ENCODE measurements at places on chromosomes 12 and 14. TPM values are rescaled to one million over a fixed set of nuclear protein-coding genes. Genes with fewer than 3 reads are reported as not detected.
A peak's percentile ranks its signal among the peaks of the same experiment; 100 is the strongest.

GRCh38 chr14:65720743-65721142, 308.2 kb downstream of the FUT8 start:
- no peaks in the 10 kb centered on the region for H3K4me1 ChIP-seq
- DNase-seq: no peak
- H3K36me3 ChIP-seq: peaks cover 6% of the 10 kb centered on the region
- no peak overlapping the region for H3K4me3 ChIP-seq
- no peaks in the 10 kb centered on the region for H3K27me3 ChIP-seq
- H3K27ac ChIP-seq: no peak overlapping the region

DNA sequence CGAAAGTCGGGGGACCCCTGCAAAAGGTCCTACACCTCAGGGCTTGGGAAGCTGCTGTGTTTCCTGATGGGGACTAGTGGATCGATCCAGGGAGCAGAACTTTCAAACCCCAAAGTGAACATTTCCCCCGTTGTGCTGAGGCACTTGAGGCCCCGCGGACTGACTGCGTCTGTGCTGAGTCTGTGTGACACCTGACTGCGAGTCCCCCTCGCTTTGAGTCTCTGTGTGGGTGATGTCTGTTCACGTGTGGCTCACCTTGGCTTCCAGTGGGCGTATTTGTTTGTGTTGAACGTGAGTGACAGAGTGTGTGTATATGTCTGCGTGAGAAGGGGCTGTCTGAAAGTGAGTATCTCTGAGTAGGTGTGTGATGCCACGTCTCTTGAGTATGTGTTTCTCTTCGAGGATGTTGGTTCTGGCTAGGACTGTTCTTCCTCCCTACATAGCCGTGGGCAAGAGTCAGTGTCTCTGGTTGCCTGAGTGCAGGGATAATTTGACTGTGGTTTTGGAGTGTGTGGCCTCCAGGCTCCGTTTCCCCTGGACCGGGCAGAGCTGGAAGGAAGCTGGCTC, 1.3 kb downstream of the TEAD4 start:
- peaks cover 5% of the 10 kb centered on the region for H3K4me1 ChIP-seq
- H3K27ac ChIP-seq: no peak overlapping the region
- no peak for DNase-seq
- no peaks in the 10 kb centered on the region for H3K36me3 ChIP-seq

DNA sequence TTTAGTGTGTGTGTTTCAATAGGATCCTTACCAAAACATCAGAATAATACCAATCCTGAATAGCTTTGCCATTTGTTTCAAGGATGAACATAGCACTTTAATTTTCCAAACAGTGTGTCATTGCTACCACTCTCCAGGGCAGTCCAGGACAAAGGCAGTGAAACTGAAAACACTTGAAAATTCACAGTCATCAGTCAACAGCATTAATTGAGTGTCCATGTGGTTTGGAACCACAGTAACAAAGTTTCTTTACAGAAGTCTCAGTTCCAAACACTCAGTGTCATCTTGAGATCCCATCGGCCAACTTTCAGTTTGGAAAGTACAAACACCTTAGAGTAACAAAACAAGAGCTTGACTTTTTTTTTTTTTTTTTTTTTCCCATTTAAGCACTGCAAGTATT, 228.4 kb upstream of the SOX5 start:
- no peak overlapping the region for H3K4me3 ChIP-seq
- H3K27ac ChIP-seq: no peak overlapping the region
- no peaks in the 10 kb centered on the region for H3K27me3 ChIP-seq

GRCh38 chr12:1839464-1839863, 19.1 kb downstream of the LRTM2 start:
- H3K27ac ChIP-seq: no peak overlapping the region
- H3K4me3 ChIP-seq: no peak overlapping the region
- H3K4me1 ChIP-seq: peaks cover 8% of the 10 kb centered on the region
- no peaks in the 10 kb centered on the region for H3K36me3 ChIP-seq
- no peak for DNase-seq

- H3K36me3 ChIP-seq: no peaks in the 10 kb centered on the region
- no peak overlapping the region for H3K4me3 ChIP-seq
- H3K4me1 ChIP-seq: peaks cover 4% of the 10 kb centered on the region
- DNase-seq: no peak
Measured at GRCh38 chr12:12918781-12919389, 27.5 kb downstream of the GPRC5A start.

- H3K4me1 ChIP-seq: no peaks in the 10 kb centered on the region
- H3K27ac ChIP-seq: no peak overlapping the region
- DNase-seq: no peak
- no peak overlapping the region for H3K4me3 ChIP-seq
Measured at GRCh38 chr14:51285120-51285519, 45.1 kb downstream of the TMX1 start.

GRCh38 chr14:36662258-36662542, 540 bp downstream of the PAX9 start:
- peak overlapping the region; percentile 70 for H3K27ac ChIP-seq
- no peak for DNase-seq
- H3K4me3 ChIP-seq: peak overlapping the region; percentile 32
- H3K4me1 ChIP-seq: peaks cover 6% of the 10 kb centered on the region

- H3K27me3 ChIP-seq: no peaks in the 10 kb centered on the region
- no peaks in the 10 kb centered on the region for H3K36me3 ChIP-seq
- no peak for DNase-seq
- H3K27ac ChIP-seq: no peak overlapping the region
- no peaks in the 10 kb centered on the region for H3K4me1 ChIP-seq
Measured at GRCh38 chr12:127770118-127770517, 496.9 kb upstream of the TMEM132C start.

DNA sequence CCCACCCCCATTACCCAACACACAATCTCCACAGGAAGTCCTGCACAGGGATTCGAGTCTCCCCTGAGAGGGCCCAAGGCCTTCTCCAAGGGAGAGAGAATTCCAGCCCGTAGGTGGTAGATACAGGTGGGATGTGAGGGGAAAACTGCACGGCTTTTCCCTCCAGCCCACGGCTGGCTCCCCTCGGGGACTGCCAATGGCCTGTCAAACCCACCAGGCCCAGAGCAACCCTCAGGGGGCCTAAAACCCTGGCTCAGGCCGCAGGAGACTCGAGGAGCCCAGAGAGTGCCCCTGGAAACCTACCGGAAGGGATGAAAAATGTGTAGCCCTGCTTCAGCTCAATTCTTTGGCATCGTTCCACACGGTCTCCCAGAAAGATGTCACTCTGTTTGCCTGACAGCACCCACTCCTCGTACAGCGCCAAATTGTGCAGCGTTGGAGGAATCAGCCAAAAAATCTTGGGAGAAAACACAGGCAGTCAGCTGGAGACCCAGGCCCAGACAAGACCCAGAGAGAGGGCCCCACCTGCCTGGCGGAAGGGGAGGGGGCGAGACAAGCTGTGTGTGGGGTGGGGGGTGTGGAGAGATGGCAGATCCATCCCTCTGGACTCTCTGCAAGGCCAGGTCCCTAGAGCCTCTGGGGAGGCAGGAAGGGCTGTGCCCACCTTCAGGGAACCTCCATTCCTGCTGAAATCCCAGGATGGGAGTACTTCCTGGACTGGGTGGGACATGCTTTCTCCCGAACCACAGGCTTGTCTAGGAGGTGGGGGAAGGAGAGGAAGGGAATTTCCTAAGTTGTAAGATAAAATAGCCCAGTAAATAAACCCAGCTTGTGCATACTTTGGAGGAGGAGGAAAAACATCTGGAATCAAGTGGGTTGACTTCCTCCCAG, 48.1 kb downstream of the KDM2B start:
- peak overlapping the region; percentile 12 for H3K27ac ChIP-seq
- no peaks in the 10 kb centered on the region for H3K27me3 ChIP-seq
- no peak for DNase-seq
- H3K36me3 ChIP-seq: peaks cover 48% of the 10 kb centered on the region

DNA sequence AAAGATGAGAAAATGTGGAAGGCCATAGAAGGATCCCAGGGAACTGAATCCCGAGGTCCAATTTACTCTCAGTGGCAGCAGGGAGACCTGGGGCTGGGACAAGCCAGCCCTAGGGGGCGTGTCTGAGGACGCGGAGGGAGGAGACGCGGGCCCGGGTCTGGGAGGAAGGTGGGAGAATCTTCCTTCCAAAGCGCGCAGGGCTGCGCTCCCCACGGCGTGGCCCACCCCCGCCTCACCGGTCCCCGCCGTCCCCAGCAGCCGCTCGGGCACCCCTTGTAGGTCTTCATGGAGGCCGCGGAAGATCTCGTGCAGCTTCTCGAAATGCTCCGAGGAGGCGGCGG, 323 bp downstream of the VTI1B start:
- peaks cover 10% of the 10 kb centered on the region for H3K36me3 ChIP-seq
- H3K4me1 ChIP-seq: peaks cover 6% of the 10 kb centered on the region
- no peaks in the 10 kb centered on the region for H3K27me3 ChIP-seq
- peak; percentile 54 for DNase-seq
- peak overlapping the region; percentile 81 for H3K27ac ChIP-seq

GRCh38 chr14:87934185-87934584, 58.8 kb downstream of the GALC start:
- no peak overlapping the region for H3K27ac ChIP-seq
- no peak for DNase-seq
- H3K4me1 ChIP-seq: no peaks in the 10 kb centered on the region

DNA sequence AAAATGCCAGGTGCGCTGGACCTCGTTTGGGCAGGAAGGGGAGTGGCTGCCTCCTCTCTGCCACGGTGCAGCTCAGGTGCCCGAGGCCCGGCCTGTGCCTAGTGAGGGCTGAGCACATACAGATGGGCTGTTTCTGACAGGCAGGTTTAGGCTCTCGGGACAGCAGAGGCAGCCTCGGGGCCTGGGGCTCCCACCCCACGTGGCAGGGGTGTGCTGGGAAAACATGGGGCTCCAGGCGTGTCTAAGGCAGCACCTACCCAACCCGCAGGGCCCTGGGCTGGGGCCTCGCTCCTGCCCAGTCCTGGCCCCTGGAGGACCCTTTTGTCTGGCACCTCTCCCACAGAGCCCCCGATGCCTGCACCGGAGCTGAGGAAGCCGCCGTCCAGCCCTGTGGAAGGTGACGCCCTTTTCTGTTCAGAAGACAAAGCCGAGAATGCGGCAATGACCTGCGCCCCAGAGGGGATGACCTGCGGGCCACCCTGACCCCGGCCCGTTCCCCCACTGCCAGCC, 76.4 kb upstream of the GALNT9 start:
- DNase-seq: no peak
- H3K4me3 ChIP-seq: no peak overlapping the region
- no peak overlapping the region for H3K27ac ChIP-seq
- H3K4me1 ChIP-seq: no peaks in the 10 kb centered on the region
- peaks cover 3% of the 10 kb centered on the region for H3K27me3 ChIP-seq
- H3K36me3 ChIP-seq: no peaks in the 10 kb centered on the region

- no peak overlapping the region for H3K27ac ChIP-seq
- H3K27me3 ChIP-seq: no peaks in the 10 kb centered on the region
- DNase-seq: no peak
- H3K4me1 ChIP-seq: no peaks in the 10 kb centered on the region
- H3K36me3 ChIP-seq: no peaks in the 10 kb centered on the region
- no peak overlapping the region for H3K4me3 ChIP-seq
Measured at GRCh38 chr12:25692115-25693035, 139.3 kb upstream of the LMNTD1 start.

GRCh38 chr12:8572507-8572906, 31.8 kb upstream of the CLEC4E start:
- H3K4me3 ChIP-seq: no peak overlapping the region
- no peaks in the 10 kb centered on the region for H3K27me3 ChIP-seq
- H3K27ac ChIP-seq: no peak overlapping the region

GRCh38 chr14:103127861-103128598, 4.8 kb downstream of the TNFAIP2 start:
- no peaks in the 10 kb centered on the region for H3K36me3 ChIP-seq
- no peak for DNase-seq
- no peak overlapping the region for H3K4me3 ChIP-seq
- H3K4me1 ChIP-seq: peaks cover 7% of the 10 kb centered on the region
- peaks cover 28% of the 10 kb centered on the region for H3K27me3 ChIP-seq
- H3K27ac ChIP-seq: no peak overlapping the region

Gene FBXO21
- 16.0 TPM for total RNA-seq

Gene FGD6
- 9.1 TPM for total RNA-seq

Gene FAR2
- total RNA-seq: 11.6 TPM

Data from thymus (tissue), 14 donors.